ENCODE measurements at places on chromosomes 6 and 20.

DNA sequence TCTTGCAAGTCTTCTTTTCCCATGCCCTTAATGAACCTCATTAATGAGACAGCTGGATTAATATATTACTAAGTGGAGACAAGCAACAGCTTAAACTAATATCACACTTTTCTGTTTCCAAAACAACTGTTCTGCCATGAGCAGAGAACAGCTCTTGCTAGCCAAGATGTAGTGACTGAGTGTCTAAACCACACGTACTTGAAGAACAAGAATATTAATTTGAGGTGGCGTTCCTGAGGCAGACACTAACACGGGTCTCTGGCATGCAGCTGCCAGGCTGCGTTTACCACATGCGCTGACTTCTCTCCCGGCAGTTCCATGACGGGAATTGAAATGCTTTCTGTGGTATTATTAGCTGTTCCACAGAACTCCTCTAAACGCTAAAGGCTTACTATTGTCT, 80.6 kb downstream of the FNDC1 start:
- DNase-seq, result no peak

DNA sequence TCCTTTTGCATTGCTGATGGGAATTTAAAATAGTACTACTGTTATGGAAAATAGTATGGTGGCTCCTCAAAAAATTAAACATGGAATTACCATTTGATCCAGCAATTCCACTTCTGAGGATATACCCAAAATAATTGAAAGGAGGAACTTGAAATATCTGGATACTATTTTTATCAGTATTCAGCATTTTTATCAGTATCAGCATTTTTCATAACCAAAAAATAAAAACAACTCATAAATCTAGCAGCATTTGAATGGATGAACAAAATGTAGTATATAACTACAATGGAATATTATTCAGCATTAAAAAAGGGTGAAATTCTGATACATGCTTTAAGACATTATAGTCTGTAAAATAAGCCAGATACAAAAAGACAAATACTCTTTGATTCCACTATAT, 763.4 kb upstream of the MAN1A1 start:
- no peak for DNase-seq

DNA sequence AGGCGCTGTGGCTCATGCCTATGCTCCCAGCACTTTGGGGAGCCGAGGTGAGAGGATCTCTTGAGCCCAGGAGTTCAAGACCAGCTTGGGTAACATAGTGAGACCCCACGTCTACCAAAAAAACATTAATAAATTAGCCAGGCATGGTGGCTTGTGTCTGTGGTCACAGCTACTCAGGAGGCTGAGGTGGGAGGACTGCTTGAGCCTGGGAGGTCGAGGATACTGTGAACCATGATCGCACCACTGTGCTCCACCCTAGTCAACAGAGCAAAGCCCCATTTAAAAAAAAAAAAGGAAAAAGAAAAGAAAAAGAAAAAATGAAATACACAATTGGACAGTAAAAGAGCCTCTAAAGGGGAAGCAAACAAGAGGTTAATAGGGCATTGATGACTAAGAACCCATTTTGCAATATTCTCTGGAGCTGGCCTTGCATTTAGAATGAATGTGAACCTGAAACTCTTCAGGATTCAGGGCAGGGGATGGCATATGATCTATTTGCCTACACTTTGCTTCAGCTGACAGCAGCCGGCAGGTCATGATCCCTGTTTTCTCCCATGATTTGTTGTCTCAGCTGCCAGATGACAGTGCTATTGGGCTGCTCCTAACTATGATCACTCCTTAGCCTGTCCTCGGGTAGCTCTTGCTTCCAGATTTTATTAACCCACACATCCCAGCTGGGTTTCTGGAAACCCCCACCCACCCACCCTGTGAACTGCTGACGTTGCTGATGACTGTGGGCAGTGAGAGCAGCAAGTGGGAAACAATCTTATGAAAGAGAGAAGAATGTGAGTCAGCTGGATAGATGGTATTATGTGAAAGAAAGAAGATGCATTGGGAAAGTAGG, 83.8 kb upstream of the ELOVL5 start:
- no peak for DNase-seq

DNA sequence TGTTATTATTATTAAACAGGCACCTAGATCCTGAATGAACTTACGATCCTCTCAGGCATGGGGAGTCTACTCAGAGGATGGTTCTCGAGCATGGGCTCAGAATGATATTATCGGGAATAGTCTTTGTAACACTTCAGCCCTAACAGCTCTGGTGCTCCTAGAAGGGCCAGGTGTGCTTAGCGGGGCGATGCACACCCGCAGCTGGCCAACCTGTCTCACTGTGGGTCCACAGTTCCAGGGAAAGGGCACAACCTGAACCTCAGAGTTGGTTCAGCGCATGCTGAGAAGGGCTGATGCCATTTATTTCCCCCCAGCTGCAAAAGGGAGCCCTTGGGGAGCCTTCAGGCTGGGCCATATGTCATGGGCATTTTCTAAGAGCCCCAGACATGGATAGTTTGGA, 26.2 kb downstream of the RRAGD start:
- no peak for DNase-seq

- DNase-seq, result no peak
Observed at GRCh38 chr20:33310327-33310899, 27.4 kb downstream of the BPIFB1 start.

- no peak for DNase-seq
Observed at GRCh38 chr6:162702446-162702845, 25.1 kb downstream of the PRKN start.

DNA sequence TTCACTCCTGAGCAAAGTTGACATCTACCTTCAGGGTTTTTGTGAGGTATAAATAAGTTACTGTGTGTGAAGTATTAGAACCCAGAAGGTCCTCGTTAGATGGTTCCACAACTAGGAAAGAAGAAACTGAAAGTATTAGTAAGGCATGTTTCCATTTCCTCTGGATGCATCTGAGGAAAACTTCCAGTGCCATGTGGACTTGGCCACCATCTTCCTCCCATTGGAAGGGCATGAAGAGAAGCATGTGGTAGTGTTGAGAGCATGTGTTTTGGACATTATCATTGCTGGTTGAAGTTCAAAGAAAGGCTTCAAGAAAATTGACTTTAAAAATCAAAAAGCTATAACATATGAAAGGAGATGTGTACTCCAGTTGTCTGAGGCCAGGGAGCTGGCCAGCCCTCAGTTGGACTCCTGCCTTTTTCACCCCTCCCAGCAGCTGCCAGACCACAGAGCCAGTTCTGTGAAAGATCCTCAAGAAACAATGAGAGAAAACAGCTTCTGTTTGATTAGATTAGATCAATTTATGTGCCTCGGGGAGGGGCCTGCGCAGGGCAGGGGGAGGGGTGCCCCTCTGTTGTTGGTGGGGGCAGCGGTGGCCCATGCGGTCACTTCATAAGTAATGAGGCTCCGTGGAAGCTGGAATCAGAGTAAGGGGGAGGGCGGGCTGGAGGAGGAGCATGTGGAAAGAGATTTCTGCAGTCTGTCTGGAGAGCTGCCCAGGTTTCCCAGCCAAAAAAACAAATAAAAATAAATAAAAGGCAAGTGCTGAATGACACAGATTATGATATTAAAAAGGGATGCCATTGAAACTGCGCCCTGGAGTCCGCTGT, 154.0 kb downstream of the JARID2 start:
- DNase-seq, result no peak

GRCh38 chr6:43059168-43060033, at the start of the genes KLC4 and MRPL2:
TSS of gene KLC4 (plus strand) at chr6:43059631. CDS start at chr6:43061336, 1,705 bp downstream.
TSS of gene MRPL2 (minus strand) at chr6:43059434. CDS start at chr6:43059381, 53 bp downstream.
- DNase-seq, result peak; percentile 95

DNA sequence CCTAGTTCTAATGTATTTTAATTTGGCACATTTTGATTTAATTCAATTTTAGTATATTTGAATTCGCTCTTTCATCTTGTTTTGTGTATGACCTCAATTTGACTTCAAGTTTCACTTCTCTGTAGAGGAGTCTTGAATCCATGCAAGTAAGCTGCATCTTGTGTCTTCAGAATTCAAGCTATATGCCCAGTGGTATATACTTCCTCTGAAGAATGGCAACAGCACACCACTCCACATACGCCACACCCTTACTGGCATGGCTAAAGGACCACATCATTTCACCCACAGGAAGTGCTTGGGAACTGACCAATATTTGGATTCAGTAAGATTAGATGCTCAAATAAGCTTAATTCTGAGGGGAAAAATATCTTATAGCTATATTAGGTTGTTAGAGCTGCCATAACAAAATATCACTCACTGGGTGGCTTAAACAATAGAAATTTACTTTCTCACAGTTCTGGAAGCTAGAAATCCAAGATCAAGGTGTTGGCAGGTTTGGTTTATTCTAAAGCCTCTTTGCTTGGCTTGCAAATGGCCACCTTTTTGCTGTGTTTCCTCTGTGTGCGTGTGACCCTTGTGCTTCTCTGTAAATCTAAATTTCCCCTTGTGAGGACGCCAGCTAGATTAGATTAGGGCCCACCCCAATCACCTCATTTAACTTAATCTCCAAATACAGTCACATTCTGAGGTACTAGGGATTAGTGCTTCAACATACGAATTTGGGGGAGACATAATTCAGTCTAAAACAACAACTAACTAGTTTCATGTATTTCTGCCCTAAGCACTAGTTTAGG, 2.8 kb upstream of the ASF1A start:
- DNase-seq, result no peak

DNA sequence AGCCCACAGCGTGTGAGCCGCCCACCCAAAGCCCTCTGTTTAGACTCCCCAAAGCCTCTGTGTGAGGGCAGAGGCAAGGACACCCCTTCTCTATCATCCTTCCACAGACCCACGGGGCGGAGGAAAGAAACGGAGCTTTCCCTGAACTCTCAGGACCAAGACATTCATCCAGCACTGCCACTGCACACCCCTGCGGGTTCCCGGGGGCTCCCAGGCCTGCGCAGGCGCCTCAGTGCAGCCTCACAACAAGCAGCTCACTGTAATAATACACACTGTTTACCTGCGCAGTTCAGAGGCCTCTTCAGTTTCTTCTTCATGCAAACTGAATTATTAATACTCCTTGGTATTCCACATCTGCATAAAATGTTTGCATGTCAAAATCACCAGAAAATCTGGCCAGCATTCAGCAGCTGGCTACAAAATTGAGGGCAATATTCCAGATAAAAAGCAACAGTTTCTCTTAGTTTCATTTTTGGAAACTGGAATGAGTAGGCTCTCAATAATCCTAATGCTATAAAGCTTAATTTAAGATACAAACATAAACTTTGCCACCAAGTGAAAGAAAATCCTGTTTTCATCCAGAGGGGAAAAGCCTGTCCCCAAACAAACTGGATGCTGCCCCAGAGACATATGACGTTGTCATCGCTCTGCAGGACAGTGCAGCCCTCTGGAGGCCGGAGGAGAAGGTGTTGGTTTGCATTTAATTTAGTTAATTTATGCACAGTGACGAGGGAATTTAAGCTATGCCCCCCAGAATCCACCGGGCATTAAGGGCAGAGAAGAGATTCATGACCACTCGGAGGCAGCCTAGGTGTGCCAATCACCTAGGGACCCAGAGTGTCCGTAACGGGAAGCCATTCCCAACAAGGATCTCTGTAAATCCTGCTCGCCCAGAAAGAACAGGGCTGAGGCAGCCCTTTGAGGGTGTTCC, 45.3 kb downstream of the NINL start:
- no peak for DNase-seq

- DNase-seq, result no peak
Observed at GRCh38 chr20:4227085-4227821, 211.9 kb upstream of the RNF24 start.

DNA sequence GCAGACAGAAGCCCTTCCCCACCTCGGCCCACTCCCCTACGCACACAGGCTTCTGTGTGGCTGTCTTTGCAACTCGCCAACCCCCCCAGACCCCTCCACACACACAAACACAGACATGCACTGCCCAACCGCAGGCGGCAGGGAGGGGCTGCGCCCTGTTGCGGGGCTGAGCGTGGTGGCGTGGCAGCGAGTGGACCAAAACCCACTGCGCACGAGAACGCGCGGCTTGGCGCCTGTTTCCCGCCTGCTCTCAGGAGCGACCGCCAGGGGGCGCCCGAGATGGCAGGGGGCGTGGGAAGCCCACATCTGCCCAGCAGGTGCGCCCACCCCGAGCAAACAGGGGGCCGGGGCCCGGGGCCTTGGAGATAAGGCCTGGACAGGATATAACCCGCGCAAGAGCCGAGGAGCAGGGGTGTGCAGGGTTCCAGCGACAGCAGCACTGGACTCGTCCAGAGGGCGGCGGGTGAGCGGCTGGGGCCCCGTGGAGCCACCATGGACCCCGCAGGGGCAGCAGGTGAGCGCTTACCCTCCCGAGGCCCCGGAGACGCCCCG, at the start of gene RBPJL:
Gene RBPJL, plus strand, starts transcription at position 410 of the 552 bp plus-strand sequence. Its CDS starts 83 bp downstream, at position 493.
- no peak for DNase-seq

DNA sequence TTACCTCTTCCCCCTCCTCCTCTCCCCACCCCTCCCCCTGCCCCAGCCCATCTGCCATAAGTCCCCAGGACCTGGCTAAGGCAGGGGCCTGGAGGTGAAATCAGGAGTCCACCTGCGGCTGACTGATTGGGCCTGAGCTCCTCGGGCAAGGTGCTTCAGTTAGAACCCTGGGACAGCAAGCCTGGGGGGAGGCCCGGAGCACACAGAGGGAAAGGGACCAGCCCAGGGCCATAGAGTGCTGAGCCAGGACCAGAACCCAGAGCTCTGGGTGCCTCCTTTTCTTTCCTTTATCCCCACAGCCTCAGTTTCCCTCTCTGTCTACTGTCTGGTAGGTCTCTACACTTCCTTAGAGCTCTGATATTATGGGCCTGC, 35.7 kb upstream of the VEGFA start:
- DNase-seq, result no peak

DNA sequence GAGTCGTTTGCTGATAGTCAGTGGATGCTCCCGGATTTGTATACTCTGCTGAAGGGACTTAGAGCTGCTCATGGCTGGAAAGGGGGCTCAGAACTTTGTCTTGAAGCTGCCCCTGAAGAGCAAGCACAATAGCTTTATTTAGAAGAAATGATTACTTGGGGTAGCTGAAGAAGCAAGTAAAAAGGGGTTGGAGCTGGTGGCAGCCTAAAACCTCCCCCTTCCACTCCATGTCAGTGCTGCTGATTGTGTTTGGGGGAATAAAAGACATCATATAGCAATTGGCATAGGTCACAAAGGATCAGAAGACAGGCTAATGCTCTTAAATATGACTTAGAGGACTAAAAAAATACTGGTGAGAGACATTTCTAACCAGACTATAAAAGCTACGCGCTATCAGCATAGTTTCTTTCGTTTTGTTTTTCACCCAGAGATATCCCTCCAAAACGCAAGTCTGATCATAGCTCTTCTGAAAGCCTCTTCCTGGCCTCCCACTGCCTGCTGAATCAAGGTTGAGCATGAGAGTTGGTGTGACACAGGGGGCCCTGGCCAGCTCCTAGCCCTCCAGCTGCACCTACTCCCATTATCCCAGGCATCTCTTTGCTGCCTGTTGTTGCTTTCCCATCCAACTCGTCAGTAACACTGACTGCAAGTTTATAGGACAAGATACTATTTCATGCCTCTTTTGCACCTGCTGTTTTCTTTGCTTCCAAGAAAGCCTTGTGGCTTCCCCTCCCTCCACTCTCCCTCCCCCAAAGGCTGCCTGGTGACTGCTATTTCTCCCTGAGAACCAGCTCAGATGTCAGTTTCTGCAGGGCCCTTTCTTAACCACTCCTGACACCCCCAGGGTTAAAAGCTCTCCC, 33.9 kb upstream of the SGK1 start:
- DNase-seq, result no peak

DNA sequence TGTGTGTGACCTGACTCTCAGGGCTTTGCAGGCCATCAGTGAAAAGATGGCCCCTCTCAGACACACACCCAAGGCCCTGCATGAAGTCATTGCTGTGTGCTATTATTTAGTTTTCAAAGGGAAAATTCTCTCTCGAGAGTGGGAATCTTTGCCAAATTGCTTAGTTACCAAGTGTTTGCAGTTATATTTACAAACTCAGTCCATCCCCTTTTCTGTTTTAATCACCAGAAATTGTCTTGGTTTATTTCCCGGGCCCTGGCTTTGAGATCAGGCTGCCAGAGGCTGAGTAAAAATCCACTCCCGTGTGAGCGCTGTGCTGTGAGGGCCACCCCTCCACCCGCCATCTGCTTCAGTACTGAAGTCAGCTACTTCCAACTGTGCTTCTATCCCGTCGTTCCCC, 163.1 kb downstream of the SOD2 start:
- DNase-seq, result no peak
